Putamen (tissue), 1 donor: ENCODE measurements at places on chromosomes 5 and 9.

- DNase-seq = no peak
Measured at GRCh38 chr9:37300620-37301019, 121.9 kb upstream of the GRHPR start.

DNA sequence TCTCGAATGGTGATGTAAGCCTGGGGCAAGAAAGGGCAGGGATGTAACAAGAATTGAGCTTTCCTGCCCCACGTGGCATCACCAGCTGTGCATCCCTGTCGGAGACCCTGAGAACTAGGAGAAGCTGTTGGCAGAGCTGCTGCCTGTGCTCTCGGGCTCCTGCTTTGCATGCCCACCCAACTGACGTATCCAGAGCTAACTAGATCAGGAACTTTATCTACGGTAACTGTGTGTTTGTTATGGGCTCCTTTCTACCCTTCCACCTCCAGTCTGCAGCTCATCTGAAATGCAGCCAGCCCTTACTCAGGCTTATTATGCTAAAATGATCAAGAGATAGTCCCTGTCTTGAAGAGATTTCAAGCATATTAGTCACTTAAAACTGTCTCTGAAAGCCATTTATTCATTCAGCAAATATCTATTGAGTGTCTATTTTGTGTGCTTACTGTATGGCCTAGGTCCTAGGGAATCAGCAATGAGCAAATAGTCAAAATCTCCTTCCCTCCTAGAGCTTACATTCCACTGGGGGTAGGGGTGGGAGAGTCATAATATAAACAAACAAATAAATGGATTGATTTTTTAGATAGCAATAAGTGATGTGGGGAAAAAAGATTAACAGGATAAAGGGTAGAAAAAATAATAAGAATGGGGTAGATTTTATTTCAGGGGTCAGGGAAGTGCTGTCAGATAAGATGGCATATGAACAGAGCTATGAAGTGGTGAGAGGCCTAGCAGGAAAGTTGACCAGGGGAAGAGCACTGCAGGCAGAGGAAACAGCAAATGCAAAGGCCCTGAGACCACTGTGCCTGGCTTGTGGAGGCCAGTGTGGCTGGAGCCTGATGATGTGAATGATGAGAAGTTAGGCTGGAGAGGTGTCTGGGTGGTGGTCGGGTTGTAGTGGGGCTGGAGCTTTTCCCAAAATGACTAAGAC lies 118.2 kb downstream of the GALNT10 start:
- DNase-seq = no peak

- DNase-seq = peak; percentile 76
Measured at GRCh38 chr9:117411547-117411946, 3.3 kb downstream of the ASTN2 start.

- no peak for DNase-seq
Measured at GRCh38 chr5:39412721-39413394, 11.9 kb downstream of the DAB2 start.

- no peak for DNase-seq
Measured at GRCh38 chr5:157902449-157903116, 43.6 kb upstream of the CLINT1 start.

- DNase-seq = no peak
Measured at GRCh38 chr9:27564670-27565069, 8.6 kb downstream of the C9orf72 start.

GRCh38 chr5:51373880-51374523 lies 9.2 kb upstream of the ISL1 start:
- DNase-seq = no peak

DNA sequence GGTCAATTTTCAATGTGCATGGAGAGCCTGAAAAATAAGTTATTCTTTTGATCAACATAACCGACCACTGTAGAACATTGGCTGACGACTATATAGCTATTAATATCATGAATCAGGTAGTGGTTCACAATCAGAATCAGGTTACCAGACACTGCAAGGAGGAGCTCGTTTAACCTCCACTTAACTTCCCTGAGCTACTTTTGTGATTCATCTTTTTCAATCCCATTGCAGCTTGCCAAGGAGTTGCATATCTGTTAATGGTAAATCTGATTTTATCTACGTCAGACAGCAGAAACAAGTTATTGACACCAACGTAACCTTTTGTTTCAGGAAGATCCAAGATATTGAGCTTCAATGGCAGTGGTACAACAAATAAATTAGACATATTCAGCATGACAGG lies 2263.8 kb upstream of the ACO1 start:
- DNase-seq = no peak

- peak; percentile 64 for DNase-seq
Measured at GRCh38 chr5:151825445-151825844, 53.7 kb downstream of the G3BP1 start.

- DNase-seq = no peak
Measured at GRCh38 chr5:107574287-107574686, 96.5 kb downstream of the EFNA5 start.

DNA sequence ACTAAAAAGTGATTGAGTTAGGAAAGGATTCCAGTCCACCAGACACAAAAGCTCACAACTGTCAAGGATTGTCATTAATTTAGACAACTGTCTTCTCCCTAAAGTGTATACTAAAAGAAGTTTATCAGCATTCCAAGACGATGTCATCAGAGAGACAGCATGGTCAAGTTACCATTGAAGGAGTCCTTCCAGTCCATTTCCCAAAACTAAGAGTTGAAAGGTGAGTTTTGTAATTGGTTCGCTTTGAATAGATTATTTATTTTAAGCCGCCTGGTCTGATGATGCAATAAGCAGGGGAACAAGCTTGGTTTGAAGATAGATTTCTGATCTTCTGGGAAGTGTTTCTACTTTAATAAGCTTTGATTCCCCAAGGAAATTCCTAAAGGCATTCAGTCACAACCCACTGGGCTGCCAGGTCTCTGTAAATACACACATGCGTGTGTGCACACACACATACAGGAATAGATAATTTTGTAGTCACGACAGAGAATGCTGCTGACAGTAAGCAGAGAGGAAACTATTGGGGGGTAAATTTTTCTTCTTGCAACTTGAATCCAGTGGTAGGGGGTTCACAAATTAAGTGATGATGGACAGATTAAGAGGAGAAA lies 234.8 kb downstream of the PIK3R1 start:
- DNase-seq = no peak

GRCh38 chr5:170642776-170643436 lies 139.1 kb downstream of the KCNIP1 start:
- no peak for DNase-seq
